Thymus (tissue), 14 donors: ENCODE measurements at places on chromosomes 2 and 18.

- DNase-seq = no peak
Observed at GRCh38 chr2:53286345-53286744, 481.3 kb upstream of the CHAC2 start.

DNA sequence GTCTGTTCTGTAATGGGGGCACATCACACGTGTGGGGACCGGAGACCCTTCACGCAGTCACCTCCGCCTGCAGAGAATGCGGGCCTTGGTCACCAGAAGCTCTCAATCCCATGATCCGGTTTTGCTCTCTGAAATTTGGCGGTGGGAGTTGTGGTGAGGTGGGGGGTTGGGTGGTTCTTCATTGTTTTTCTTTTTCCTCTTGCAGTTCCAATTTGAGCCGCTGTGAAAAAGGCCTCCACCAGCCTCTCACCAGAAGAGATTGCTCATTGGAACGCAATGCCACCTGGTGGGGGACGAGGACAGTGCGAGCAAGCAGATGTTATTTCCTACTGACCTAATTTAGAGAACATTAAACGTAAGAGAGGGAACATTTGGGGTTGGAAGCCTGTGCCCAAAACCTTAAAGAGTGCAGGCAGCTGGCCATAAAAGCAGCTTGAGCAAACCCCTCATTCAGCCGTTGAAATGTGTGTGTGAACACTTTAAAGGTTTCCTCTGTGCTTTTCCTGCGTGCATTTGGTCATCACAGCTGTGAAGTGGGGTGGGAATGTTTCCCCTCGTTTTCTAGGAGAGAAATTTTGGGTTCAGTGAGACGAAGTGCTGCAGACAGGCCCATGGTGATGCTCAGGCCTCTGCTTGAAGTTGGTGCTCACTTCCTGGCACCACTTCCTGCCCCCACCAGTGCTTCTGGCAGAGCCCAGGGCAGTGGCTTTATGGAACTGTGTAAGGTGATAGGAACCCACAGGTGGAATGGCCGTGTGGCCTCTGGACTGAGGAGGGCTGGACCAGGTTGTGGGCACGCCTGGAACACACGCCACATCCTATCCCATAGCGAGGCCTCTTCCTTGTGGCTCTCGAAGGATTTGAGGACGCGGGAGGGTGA lies 61.7 kb downstream of the ZCCHC2 start:
- DNase-seq = peak; percentile 79

DNA sequence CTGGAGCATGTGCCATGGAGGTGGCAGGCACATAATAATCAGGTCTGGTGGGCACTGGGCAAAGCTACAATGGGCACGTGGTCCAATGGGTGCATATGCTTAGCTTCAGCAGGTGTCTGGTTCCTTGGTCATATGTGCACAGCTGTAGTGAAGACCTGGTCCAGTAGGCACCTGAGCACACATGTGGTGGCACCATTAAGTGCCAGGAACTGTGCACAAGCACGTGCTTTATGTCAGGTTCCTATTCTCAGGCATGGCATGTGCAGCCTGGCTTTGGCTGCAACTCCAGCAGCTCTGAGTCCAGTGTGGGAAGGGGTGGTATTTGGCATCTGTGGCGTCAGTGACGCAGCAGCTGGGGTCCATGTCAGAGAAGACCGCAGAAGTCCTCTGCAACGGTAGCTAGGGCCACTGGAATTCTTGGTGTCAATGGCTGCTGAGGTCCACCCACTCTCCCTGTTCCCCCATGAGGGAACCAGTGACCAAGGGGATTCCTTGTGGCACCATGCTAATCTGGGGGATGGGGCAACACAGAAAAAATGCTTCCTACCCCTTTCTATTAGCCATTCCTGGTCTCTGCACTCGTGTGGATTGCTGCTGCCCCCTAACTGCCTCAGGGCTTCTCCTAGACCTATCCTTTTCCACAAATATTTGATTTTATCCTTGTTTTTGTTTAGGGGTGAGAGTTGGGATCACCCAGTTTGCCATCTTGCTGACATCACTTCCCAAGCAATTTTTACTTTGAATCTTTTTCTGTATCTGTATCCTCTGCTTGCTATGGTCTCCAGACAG lies 262.9 kb upstream of the MAP2 start:
- no peak for DNase-seq

- DNase-seq = no peak
Observed at GRCh38 chr18:59437851-59438569, 78.9 kb upstream of the LMAN1 start.

- no peak for DNase-seq
Observed at GRCh38 chr2:86000938-86001312, 104.8 kb downstream of the POLR1A start.

DNA sequence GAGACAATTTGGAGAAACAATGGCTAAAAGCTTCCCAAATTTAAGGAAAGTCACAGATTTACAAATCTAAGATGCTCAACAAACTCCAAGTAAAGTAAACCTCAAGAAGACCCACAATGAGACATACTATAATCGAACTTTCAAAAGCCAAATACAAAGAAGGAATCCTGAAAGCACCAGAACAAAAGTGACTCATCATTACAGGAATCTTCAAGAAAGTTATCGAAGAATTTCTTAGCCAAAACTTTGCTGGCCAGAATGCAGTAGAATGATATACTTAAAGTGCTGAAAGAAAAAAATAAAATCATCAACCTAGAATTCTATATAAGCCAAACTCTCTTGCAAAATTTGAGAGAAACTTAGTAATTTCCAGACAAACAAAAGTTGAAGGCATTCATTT lies 106.5 kb upstream of the TMEM200C start:
- no peak for DNase-seq

DNA sequence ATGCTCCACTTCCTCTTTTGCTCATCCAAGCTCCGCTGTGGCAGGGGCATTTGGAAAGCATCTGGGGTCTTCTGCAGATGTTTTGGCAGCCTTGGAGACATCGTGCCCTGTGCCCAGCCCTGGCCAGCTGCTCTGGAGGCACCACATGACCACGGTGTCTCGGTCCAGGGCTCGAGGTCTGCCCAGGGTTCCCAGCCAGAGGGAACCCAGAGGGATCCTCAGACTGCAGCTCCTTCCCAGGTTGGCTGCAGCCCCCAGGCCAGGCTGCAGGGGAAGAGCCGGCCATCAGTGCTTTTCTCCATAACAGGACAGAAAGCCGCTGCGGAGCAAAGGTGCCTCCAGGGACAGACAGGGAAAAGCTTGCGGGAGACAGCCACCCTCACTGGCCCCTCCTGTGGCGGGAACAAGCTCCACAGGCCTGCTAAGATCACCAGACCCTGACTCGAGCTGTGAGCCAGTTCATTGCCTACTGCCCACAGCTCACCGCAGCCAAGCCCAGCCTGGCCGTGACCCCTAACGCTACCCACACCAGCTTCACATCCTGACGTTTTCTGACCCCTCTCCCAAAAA lies 74.7 kb downstream of the SMAD7 start:
- DNase-seq = no peak

- no peak for DNase-seq
Observed at GRCh38 chr2:51158251-51158650, 126.3 kb upstream of the NRXN1 start.

DNA sequence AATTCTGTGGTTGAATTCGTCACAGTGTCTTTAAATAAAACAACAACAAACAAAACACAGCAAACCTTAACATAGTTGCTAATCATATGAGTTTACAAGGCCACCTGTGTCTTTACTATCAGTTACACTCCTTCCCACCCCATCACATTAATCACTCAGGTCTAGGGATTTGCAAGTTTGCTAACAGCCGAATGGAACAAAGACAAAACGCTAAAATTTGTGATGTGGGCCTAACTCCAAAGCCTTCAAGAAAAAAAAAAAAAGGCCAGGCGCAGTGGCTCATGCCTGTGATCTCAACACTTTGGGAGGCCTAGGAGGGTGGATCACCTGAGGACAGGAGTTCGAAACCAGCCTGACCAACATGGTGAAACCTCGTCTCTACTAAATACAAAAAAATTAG lies 566 bp upstream of the POLI start:
- DNase-seq = no peak

- DNase-seq = no peak
Observed at GRCh38 chr18:44915661-44916060, 235.0 kb downstream of the SETBP1 start.
